ENCODE measurements at places on chromosomes 5 and 9. TPM values are rescaled to one million over a fixed set of nuclear protein-coding genes. Genes with fewer than 3 reads are reported as not detected.

- DNase-seq: no peak
- H3K27me3 ChIP-seq: no peaks in the 10 kb centered on the region
- no peaks in the 10 kb centered on the region for H3K36me3 ChIP-seq
- H3K4me3 ChIP-seq: no peak overlapping the region
- no peak overlapping the region for H3K27ac ChIP-seq
These were observed 86.1 kb downstream of the ADAMTS2 start for GRCh38 chr5:179258922-179259730.

- H3K4me3 ChIP-seq: no peak overlapping the region
- no peaks in the 10 kb centered on the region for H3K27me3 ChIP-seq
- no peaks in the 10 kb centered on the region for H3K4me1 ChIP-seq
- DNase-seq: no peak
- H3K36me3 ChIP-seq: no peaks in the 10 kb centered on the region
These were observed 366.8 kb downstream of the FAM170A start for GRCh38 chr5:119996128-119996527.

DNA sequence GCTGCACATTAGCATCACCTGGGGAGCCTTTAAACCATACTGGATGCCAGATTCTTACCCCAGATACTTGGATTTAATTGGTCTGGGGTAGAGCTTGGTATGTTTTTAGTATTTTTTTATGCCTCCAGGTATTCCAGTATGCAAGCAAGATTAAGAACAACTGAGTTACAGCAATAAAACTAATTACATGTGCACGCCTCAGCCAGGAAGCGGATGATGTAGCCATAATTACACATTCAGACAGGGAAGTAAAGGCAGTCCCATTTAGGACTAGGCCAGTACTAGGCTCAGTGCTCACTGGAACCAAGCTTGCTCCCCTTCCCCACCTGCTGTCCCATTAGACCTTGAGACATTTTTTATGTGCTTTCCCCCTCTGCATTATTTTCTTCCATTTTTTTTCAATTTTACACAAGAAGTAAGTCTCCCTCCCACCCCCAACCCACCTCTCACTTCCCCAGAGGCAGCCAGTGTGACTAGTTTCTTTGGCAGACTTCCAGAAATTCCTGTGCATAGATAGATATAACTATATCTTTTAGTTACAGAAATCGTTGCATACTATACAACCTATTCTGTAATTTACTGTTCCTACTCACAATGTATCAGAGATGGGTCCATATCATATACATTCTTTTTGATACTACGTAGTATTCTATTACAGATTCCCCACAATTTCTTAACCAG is 7.1 kb upstream of the GNAQ start:
- H3K4me1 ChIP-seq: peaks cover 16% of the 10 kb centered on the region
- no peak overlapping the region for H3K27ac ChIP-seq

The SLIT3 gene
- total RNA-seq: not detected

The PDZD2 gene
- total RNA-seq: not detected

DNA sequence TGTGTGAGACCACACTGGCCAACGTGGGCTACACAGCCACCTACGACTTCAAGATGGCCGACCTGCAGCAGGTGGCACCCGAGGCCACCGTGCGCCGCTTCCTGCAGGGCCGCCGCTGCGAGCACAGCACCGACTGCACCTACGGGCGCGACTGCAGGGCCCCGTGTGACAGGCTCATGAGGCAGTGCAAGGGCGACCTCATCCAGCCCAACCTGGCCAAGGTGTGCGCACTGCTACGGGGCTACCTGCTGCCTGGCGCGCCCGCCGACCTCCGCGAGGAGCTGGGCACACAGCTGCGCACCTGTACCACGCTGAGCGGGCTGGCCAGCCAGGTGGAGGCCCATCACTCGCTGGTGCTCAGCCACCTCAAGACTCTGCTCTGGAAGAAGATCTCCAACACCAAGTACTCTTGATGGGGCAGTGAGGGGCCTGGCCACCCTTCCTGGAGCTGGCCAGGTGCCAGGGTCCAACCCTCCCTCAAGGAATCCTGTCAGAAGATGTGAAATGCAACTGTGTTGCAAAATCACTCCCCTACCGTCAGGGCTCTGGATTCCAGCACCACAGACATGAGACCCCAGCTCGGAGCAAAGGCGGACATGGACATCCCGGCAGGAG is 11.1 kb downstream of the DIPK1B start:
- H3K4me1 ChIP-seq: peaks cover 31% of the 10 kb centered on the region
- peaks cover 20% of the 10 kb centered on the region for H3K36me3 ChIP-seq
- no peak for DNase-seq
- H3K4me3 ChIP-seq: no peak overlapping the region
- H3K27ac ChIP-seq: no peak overlapping the region

DNA sequence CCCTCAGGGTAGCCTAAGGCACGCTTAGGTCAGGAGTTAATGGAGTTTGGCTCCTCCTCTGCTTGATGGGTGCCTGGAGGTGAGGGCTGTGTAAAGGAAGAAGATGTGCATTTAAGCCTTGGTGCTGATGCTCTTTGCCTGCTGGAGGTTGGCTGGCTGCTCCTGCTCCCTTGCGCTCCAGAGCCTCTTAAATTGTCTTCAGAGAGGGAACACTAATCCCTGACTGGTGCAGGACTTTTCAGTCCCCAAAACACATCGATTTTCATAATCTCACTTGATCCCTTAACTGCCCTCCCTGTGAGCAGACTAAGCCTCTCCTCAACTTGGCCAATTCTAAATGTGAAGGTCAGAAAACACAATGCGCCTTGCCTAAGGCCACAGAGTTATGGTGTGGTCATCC is 16.2 kb upstream of the TCOF1 start:
- H3K4me3 ChIP-seq: no peak overlapping the region
- H3K27me3 ChIP-seq: peaks cover 2% of the 10 kb centered on the region
- peaks cover 26% of the 10 kb centered on the region for H3K4me1 ChIP-seq
- H3K27ac ChIP-seq: no peak overlapping the region

GRCh38 chr9:127771570-127772189 is 6.8 kb downstream of the SH2D3C start:
- DNase-seq: no peak
- H3K27me3 ChIP-seq: peaks cover 46% of the 10 kb centered on the region
- no peaks in the 10 kb centered on the region for H3K36me3 ChIP-seq
- no peak overlapping the region for H3K27ac ChIP-seq
- no peak overlapping the region for H3K4me3 ChIP-seq

The PCDHAC2 gene
- not detected for total RNA-seq

GRCh38 chr9:110135846-110136245 is 72.1 kb downstream of the C9orf152 start:
- H3K4me3 ChIP-seq: no peak overlapping the region
- no peak overlapping the region for H3K27ac ChIP-seq
- H3K27me3 ChIP-seq: no peaks in the 10 kb centered on the region
- no peak for DNase-seq
- peaks cover 46% of the 10 kb centered on the region for H3K36me3 ChIP-seq
- H3K4me1 ChIP-seq: peaks cover 10% of the 10 kb centered on the region

The CYLC2 gene
- total RNA-seq: not detected

- H3K27me3 ChIP-seq: no peaks in the 10 kb centered on the region
- no peak overlapping the region for H3K4me3 ChIP-seq
- no peaks in the 10 kb centered on the region for H3K4me1 ChIP-seq
- H3K27ac ChIP-seq: no peak overlapping the region
These were observed 198.1 kb downstream of the CHSY3 start for GRCh38 chr5:130102375-130102774.

- no peak overlapping the region for H3K4me3 ChIP-seq
- no peaks in the 10 kb centered on the region for H3K27me3 ChIP-seq
- no peaks in the 10 kb centered on the region for H3K4me1 ChIP-seq
- no peak for DNase-seq
- no peak overlapping the region for H3K27ac ChIP-seq
These were observed 8.9 kb upstream of the SH3TC2 start for GRCh38 chr5:149071756-149072155.

The TMEFF1 gene
- total RNA-seq: 1.9 TPM

The C5orf52 gene
- not detected for total RNA-seq

The QRFP gene
- not detected for total RNA-seq

The SPINK1 gene
- total RNA-seq: 14.7 TPM

GRCh38 chr5:107858324-107858723 is 187.6 kb upstream of the EFNA5 start:
- no peak overlapping the region for H3K4me3 ChIP-seq
- no peak overlapping the region for H3K27ac ChIP-seq
- H3K36me3 ChIP-seq: no peaks in the 10 kb centered on the region
- no peaks in the 10 kb centered on the region for H3K4me1 ChIP-seq
- H3K27me3 ChIP-seq: no peaks in the 10 kb centered on the region
- no peak for DNase-seq

The NFIB gene
- total RNA-seq: 2.4 TPM

The IFNA13 gene
- not detected for total RNA-seq

- no peaks in the 10 kb centered on the region for H3K36me3 ChIP-seq
- peak overlapping the region; percentile 59 for H3K4me3 ChIP-seq
- no peak overlapping the region for H3K27ac ChIP-seq
- DNase-seq: peak; percentile 67
- H3K4me1 ChIP-seq: peaks cover 14% of the 10 kb centered on the region
These were observed 73.5 kb upstream of the PRSS3 start for GRCh38 chr9:33721674-33722358.

DNA sequence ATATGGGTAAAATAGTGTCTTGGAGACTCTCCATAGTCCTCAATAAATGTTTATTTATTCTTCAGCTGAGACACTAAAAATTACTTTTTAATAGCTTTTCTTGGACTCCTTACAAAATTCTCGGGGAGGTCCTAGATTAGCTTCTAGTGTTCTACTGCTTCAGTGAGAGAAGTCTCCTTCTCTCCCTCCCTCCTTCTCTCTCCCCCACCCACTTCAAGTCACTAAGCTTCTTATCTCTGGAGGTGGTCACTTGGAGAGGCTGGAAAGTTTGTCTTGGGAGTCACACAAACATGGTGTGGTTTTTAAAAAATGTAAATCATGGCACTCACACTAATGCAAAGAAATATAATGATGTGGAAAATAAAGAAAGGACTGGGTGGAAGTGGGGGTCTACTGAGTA is 64.1 kb downstream of the SEMA6A start:
- no peak for DNase-seq
- H3K27ac ChIP-seq: no peak overlapping the region
- H3K36me3 ChIP-seq: no peaks in the 10 kb centered on the region
- no peak overlapping the region for H3K4me3 ChIP-seq
- peaks cover 2% of the 10 kb centered on the region for H3K4me1 ChIP-seq
- H3K27me3 ChIP-seq: no peaks in the 10 kb centered on the region

The LTC4S gene
- 0.35 TPM for total RNA-seq

The TPM2 gene
- 3.1 TPM for total RNA-seq

DNA sequence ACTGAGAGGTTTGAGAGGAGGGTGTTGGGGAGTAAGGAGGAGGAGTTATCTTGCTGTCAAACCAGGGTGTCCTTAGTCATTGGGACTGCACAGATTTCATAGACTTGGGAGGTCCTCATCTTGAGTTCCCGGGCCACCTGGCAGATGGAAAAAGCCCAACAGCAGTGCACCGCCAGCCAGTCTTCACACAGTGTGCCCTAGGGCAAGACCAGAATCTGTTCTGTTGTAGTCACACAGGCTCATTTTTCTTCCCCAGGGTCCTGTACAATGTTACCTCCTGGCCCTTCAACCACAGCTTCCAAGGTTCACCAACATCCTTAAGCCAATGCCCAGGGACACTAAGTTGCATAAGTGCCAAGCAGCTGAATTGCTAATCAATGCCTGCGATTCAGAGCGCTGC is 21.0 kb downstream of the PLAC8L1 start:
- no peaks in the 10 kb centered on the region for H3K27me3 ChIP-seq
- DNase-seq: no peak
- peaks cover 9% of the 10 kb centered on the region for H3K4me1 ChIP-seq
- H3K36me3 ChIP-seq: no peaks in the 10 kb centered on the region
- no peak overlapping the region for H3K4me3 ChIP-seq
- H3K27ac ChIP-seq: no peak overlapping the region

Measured in HepG2 (cell line).